Endothelial cell (in vitro differentiated cells): ENCODE measurements at places on chromosomes 4 and X. TPM values are rescaled to one million over a fixed set of nuclear protein-coding genes. Genes with fewer than 3 reads are reported as not detected.

DNA sequence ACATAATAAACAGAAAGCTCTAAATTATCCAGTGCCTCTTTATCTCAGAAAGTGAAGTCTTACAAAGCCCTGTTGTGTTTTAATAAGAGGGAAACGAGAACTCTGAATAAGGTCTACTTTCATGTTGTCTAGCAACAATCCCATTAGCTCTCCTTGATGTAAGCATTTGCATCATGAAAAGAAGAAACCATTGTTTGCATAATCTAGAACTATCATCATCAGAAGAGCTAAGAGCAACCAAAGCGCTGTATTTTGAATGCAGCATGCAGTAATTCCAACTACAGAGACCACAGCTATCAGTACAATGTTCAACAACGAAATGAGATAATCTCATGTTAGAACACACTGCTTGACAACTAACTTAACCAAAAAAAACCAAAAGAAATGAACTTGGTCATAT lies 257.1 kb downstream of the CAMK2D start:
- no peak for DNase-seq

DNA sequence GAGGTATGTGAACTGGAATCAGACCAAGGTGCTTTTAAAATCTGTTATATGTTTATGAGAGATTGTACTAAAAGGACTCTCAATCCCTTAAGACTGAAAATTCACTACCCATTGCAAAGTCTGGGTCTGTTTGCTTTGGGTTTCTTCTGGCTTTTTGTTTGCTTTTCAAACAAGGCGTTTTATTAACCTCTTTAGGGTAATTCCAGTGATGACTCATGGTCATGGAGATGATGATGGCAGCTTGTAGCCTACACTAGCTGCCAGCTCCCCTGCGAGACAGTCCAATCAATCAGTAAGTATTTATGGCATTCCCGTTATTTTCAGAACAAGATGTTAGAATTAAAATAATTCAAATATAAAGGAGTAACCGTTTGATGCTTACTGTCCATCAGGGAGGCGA lies 643.8 kb upstream of the FTHL17 start:
- DNase-seq, result no peak

GRCh38 chrX:54248309-54248708 lies 65.3 kb upstream of the FAM120C start:
- DNase-seq, result no peak

CXCL13 gene
- total RNA-seq, result not detected

DNA sequence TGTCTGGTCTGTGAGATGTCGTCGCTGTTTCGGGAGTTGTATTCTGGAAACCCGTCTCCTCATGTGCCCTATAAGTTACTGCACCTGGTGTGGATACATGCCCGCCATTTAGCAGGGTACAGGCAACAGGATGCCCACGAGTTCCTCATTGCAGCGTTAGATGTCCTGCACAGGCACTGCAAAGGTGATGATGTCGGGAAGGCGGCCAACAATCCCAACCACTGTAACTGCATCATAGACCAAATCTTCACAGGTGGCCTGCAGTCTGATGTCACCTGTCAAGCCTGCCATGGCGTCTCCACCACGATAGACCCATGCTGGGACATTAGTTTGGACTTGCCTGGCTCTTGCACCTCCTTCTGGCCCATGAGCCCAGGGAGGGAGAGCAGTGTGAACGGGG lies 1.4 kb downstream of the USP27X start:
- DNase-seq, result no peak

GRCh38 chr4:47566969-47567368 lies 81.9 kb downstream of the ATP10D start:
- DNase-seq, result no peak

DNA sequence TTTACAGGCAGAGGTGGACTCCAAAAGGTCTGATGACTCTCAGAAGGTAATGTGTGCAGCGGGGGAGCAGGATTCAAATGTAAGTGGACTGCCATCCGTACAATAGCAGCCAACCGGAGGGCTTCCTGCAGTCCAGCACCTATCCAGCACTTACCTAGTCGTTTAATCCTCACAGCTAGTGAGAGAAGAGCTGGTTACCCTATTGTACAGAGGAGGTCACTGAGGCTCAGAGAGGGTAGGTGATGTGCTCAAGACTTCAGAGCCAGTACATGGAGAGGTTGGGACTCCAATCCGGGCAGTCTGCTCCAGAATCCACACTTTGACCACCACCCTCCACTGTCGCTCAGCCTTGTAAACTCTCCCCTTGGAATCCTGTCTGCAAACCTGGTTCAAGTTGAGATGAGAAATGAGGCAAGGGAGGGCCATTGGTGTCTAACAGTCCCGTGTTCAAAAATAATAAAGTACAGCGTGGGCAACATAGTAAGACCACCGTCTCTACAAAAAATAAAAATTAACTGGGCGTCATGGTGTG lies 22.5 kb upstream of the JAKMIP1 start:
- DNase-seq, result peak; percentile 38

EDNRA gene
- 0.23 TPM for total RNA-seq

- no peak for DNase-seq
These were observed 18.7 kb downstream of the TMEM150C start for GRCh38 chr4:82543131-82543530.

GRCh38 chr4:83356899-83357661 lies 22.4 kb upstream of the HPSE start:
- DNase-seq, result no peak

KLB gene
- total RNA-seq, result not detected

GRCh38 chr4:39181520-39181904 lies 817 bp upstream of the WDR19 start:
- DNase-seq, result no peak

DNA sequence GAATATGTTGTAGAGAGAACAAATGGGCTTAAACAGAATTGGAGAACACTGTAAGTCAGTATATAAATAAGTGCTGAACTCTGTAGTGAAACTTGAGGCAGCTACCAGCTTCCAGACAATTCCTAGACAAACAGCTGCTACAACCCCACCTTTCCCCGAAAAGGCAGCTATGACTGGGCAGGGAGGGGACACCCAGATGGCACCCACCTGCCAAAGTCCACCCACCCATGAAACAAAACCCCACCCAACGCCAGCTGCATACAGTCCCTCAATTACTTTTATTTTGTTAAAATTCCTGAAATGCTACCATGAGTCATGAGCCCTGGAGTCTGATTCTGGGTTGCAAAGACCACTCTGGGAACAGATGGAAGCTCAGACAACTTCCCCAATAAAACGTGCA lies 24.4 kb downstream of the RELL1 start:
- no peak for DNase-seq

DNA sequence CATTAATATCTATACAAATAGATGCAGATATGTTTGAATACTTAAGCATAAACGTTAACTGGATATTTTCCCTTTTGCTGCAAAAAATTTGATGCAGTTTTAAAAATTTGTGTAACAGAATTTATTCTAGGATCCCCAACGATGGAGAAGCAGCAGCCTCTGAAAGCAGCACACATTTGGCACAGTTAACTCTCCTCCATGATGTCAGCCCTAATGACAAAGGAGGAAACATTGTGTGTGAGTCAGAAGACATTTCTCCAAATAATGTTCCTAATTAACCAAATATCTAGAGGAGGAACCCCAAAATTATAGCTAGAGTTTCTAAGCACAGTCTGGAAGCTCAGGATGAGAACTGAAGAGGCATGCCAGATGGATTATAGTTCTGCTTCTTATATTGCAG lies 281.9 kb upstream of the MAD2L1 start:
- no peak for DNase-seq
